ENCODE measurements at places on chromosomes 16 and 17.

DNA sequence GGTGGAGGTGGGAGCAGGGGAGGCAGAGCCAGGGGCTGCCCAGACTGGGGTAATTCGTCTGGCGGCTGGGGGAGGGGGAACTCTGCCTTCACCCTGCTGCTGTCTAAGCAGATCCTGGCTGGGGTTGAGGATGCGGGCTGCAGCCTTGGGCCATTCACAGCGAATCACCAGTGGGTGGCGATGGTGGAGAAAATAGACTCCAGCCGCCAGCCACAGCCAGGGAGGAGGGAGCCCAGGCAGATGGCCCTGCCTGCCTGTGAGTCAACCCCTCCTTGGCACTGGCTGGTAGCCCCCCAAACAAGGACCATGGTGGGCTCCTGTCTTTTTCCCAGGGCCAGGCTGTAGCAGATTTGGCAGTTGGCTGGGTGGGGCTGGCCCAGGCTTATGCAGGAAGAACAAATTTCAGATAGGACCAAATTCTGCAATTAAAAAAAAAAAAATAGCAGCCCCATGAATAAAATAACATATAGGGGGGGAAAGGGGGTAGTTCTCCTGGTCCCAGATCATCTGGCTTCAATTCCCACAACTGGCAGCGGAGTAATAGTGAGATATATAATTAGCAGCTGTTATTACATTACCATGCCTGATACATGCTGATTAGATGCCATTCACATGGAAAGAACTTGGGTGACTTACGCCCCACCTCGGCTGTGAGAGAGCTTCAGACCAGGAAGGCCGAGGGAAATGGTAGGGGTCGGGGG lies 41.5 kb upstream of the CDH5 start:
- H3K36me3 ChIP-seq = no peaks in the 10 kb centered on the region
- no peaks in the 10 kb centered on the region for H3K4me1 ChIP-seq
- no peaks in the 10 kb centered on the region for H3K27me3 ChIP-seq
- H3K27ac ChIP-seq = no peak overlapping the region

DNA sequence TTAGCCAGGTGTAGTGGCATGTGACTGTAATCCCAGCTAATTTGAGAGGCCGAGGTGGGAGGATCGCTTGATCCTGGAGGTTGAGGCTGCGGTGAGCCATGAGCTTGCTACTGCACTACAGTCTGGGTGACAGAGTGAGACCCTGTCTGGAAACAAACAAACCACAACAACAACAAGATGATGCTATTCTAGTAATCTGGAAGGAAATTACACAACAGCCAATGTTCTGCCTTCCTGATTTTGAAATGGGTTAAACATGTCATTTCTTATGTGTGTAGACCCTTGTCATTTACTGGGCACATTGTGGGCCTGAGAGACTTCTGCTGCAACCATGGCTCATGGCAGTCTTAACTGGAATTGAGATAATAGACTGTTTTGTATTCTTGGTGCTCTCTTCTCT lies 5.9 kb downstream of the COQ7 start:
- no peak overlapping the region for H3K4me3 ChIP-seq
- DNase-seq = no peak
- H3K27ac ChIP-seq = no peak overlapping the region
- no peaks in the 10 kb centered on the region for H3K27me3 ChIP-seq
- H3K4me1 ChIP-seq = peaks cover 3% of the 10 kb centered on the region
- peaks cover 3% of the 10 kb centered on the region for H3K36me3 ChIP-seq

- no peak overlapping the region for H3K4me3 ChIP-seq
- no peak overlapping the region for H3K27ac ChIP-seq
- H3K27me3 ChIP-seq = no peaks in the 10 kb centered on the region
- no peak for DNase-seq
- H3K36me3 ChIP-seq = peaks cover 7% of the 10 kb centered on the region
Measured at GRCh38 chr17:54968988-54969332, 395 bp downstream of the STXBP4 start.

DNA sequence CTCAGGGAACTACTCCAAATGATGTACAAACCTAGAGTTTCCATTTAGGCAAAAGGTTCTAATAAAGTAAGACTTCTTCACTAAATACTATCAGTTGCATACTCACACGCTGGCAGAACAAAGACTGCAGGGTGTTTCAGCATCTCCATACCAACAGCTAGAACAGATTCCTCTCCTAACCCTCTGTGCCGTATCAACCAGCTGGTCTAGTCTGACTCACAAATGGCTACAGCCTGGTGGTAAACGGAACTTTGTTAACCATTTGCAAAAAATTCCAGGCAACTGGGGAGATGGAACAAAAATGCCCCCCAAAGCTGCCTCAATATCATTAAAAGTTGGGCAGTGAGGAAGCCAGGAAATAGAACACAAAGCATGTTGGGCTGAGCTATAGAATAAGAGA lies 217.1 kb downstream of the GRIN2A start:
- no peak overlapping the region for H3K4me3 ChIP-seq
- no peaks in the 10 kb centered on the region for H3K27me3 ChIP-seq
- no peaks in the 10 kb centered on the region for H3K4me1 ChIP-seq
- no peak overlapping the region for H3K27ac ChIP-seq

- no peaks in the 10 kb centered on the region for H3K27me3 ChIP-seq
- H3K4me3 ChIP-seq = no peak overlapping the region
- peaks cover 5% of the 10 kb centered on the region for H3K4me1 ChIP-seq
- no peak for DNase-seq
- H3K27ac ChIP-seq = no peak overlapping the region
Measured at GRCh38 chr16:53964145-53964790, 260.3 kb downstream of the FTO start.

DNA sequence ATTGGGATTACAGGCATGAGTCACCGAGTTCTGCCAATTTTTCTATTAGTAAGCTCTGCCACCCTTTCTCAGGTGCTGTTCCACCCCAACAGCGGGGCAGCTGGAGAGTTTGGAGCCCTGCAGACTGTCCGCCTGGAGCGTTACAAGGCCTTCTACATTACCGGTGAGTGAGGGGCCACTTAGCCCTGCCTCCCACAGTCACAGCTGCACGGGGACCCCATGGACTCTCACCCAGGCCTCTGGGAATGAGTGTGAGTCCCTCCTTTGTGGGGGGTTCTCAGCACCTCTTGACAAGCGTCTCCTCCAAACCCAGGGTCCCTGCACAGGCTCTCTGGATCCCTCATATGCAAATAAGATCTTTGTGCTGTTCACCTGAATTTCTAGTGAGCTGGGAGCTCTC lies 56.0 kb downstream of the WIPI1 start:
- H3K36me3 ChIP-seq = peaks cover 24% of the 10 kb centered on the region
- H3K4me1 ChIP-seq = peaks cover 26% of the 10 kb centered on the region
- H3K4me3 ChIP-seq = no peak overlapping the region
- no peaks in the 10 kb centered on the region for H3K27me3 ChIP-seq

GRCh38 chr17:57315061-57316015 lies 59.0 kb downstream of the MSI2 start:
- no peaks in the 10 kb centered on the region for H3K27me3 ChIP-seq
- no peak overlapping the region for H3K27ac ChIP-seq
- peaks cover 12% of the 10 kb centered on the region for H3K4me1 ChIP-seq
- no peak for DNase-seq
- H3K36me3 ChIP-seq = peaks cover 15% of the 10 kb centered on the region

DNA sequence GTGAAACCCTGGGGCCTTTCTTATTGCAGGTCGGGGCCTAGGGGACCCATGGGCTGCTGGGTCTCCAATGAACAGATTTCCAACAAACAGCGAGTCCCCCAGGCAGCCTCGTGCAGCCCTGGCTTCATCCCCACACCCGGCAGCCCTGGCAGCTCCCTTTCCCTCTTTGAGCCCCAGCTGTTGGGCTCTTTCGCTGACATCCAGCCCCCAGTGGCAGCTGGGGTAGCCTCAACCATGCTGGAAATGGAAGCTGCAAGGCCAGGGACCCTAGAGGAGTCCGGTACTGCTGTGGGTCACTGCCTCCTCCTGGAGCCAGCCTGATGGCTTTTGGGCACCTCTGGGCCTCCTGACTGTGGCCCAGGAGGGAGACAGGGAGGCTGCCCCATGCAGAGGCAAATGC lies 5.9 kb downstream of the RPUSD1 start:
- no peaks in the 10 kb centered on the region for H3K36me3 ChIP-seq
- H3K27ac ChIP-seq = no peak overlapping the region
- no peak for DNase-seq
- peaks cover 5% of the 10 kb centered on the region for H3K4me1 ChIP-seq
- H3K27me3 ChIP-seq = peaks cover 2% of the 10 kb centered on the region
- no peak overlapping the region for H3K4me3 ChIP-seq

- H3K4me1 ChIP-seq = peaks cover 8% of the 10 kb centered on the region
- H3K27me3 ChIP-seq = peaks cover 8% of the 10 kb centered on the region
- no peak overlapping the region for H3K27ac ChIP-seq
- DNase-seq = no peak
- H3K4me3 ChIP-seq = no peak overlapping the region
Measured at GRCh38 chr17:28468781-28469180, 4.7 kb upstream of the SLC13A2 start.

- H3K27ac ChIP-seq = no peak overlapping the region
- no peaks in the 10 kb centered on the region for H3K4me1 ChIP-seq
- no peaks in the 10 kb centered on the region for H3K36me3 ChIP-seq
- DNase-seq = no peak
Measured at GRCh38 chr16:20956319-20956718, 55.7 kb downstream of the LYRM1 start.

- DNase-seq = no peak
- H3K27me3 ChIP-seq = no peaks in the 10 kb centered on the region
- H3K4me1 ChIP-seq = no peaks in the 10 kb centered on the region
- no peaks in the 10 kb centered on the region for H3K36me3 ChIP-seq
- H3K4me3 ChIP-seq = no peak overlapping the region
Measured at GRCh38 chr16:20484726-20485125, 33.4 kb downstream of the ACSM2A start.

DNA sequence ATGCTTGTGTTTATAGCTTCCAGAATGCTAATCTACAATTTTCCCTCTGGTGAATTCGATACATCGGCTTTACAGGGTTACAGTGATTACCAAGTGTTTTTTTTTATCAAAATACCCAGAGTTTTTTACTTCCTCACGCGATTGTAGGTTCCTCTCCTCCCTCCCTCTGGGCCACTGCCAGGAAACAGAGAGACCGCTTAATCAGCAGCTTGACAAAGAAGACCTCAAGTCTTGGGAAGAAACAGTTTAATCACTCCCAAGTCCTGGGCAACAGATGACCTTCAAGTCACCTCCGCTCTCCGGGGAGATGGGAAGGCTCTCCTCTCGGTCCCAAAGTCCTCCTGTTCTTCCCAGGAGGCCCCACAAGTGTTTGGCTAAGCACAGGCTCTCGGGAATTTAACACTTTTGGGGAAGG lies 23.5 kb downstream of the SMTNL2 start:
- H3K27me3 ChIP-seq = peaks cover 32% of the 10 kb centered on the region
- no peaks in the 10 kb centered on the region for H3K36me3 ChIP-seq
- no peak overlapping the region for H3K4me3 ChIP-seq
- no peak for DNase-seq

DNA sequence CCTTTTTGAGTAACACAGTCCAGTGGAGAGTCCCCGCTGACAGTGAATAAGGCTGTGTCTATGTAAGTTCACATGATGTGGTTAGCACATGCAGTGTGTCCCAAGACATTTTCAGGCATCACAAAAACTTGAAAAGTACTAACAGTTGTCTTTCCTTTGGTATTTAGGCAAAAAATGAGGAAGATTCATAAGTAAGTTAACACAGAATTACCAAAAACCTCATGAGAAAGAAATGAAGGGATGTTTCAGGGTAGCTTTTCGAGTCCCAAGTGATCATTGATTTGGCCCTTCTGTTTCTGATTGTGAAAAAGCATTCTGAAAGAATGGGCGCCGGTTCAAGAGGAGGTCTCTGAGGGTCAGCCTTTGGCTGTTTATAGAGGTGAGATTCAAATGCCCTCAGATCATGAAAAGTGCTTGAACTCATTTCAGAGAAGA lies 529 bp upstream of the ASPA start:
- no peak overlapping the region for H3K4me3 ChIP-seq
- H3K27me3 ChIP-seq = peaks cover 2% of the 10 kb centered on the region
- H3K36me3 ChIP-seq = no peaks in the 10 kb centered on the region
- DNase-seq = no peak
- H3K27ac ChIP-seq = no peak overlapping the region
